A673 (cell line): ENCODE measurements at places on chromosomes 16 and 17. TPM values are rescaled to one million over a fixed set of nuclear protein-coding genes. Genes with fewer than 3 reads are reported as not detected.
A peak's percentile ranks its signal among the peaks of the same experiment; 100 is the strongest.

DNA sequence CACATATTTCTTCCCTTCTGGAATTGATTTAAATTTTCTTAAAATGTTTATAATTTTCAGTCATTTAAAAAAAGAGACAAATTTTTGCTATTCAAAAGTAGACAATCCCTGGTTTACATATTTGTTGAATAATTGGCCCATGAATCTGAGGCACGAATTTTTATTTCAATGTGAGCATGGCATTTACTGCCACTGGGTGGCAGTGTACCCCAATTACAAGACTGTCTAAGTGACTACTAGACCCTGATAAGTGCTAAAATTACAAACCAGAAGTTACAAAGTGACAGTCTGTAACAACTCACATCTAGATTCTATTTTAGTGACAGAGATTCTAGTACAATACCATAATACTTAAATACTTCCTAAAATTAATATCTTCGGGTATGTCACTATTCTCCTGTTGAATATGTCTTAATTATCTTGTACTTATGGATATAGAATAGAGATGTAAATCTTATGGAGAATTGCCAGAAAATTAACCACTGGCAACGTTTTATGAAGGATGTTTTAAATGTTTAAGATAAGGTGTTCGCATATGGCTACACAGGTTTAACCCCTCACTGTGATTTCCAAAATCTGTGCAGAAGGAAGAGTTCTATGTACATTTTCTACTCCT, 235.8 kb downstream of the MAP2K4 start:
- H3K4me1 ChIP-seq: no peaks in the 10 kb centered on the region
- no peak overlapping the region for H3K27ac ChIP-seq
- peaks cover 17% of the 10 kb centered on the region for H3K27me3 ChIP-seq
- H3K36me3 ChIP-seq: no peaks in the 10 kb centered on the region

DNA sequence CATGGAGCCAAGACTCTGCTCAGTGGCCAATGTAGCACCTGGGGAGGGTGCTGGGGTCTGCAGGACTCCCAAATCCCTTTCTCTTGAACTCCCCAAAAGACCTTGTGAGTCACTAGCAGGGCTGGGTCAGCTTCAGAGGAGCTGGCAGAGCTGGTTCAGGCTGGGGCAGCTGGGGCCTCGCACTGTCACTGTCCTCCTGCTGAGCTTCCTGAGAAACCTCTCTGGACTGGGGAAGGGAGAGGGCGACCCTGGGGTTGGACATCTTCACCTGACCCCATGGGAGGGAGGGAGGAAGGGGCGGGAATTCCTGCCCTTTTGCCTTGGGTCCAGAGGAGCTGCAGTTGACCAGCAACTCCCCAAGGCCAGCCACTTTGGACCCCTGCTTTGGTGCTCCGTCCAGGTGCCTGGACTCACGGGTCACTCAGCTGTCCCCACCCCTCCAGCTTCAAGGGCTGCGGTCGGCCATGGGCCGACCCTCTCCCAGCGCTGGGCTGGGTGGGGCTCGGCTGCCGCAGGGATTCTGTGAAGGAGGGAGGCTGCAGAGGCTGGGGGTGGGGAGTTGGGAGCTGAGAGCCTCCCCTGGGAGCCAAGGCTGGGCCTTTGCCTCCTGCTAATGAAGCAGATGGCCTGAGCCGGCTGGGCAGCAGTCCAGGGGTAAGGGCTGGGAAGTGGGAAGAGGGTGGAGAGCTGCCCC, 9.2 kb downstream of the FMNL1 start:
- H3K27me3 ChIP-seq: no peaks in the 10 kb centered on the region
- no peaks in the 10 kb centered on the region for H3K36me3 ChIP-seq
- peaks cover 5% of the 10 kb centered on the region for H3K4me1 ChIP-seq
- H3K27ac ChIP-seq: no peak overlapping the region
- DNase-seq: no peak
- H3K4me3 ChIP-seq: no peak overlapping the region

GRCh38 chr16:67198238-67198734, 645 bp upstream of the ELMO3 start:
- no peaks in the 10 kb centered on the region for H3K27me3 ChIP-seq
- peaks cover 8% of the 10 kb centered on the region for H3K4me1 ChIP-seq
- no peak overlapping the region for H3K27ac ChIP-seq

- H3K27me3 ChIP-seq: no peaks in the 10 kb centered on the region
- no peak for DNase-seq
- H3K4me1 ChIP-seq: no peaks in the 10 kb centered on the region
- no peak overlapping the region for H3K27ac ChIP-seq
- no peak overlapping the region for H3K4me3 ChIP-seq
- H3K36me3 ChIP-seq: no peaks in the 10 kb centered on the region
Measured at GRCh38 chr16:6284731-6285130, 1047.9 kb upstream of the RBFOX1 start.

GRCh38 chr17:81184555-81184954, 18.5 kb upstream of the AATK start:
- no peak for DNase-seq
- H3K27me3 ChIP-seq: no peaks in the 10 kb centered on the region
- H3K4me3 ChIP-seq: no peak overlapping the region
- H3K4me1 ChIP-seq: no peaks in the 10 kb centered on the region
- H3K36me3 ChIP-seq: peaks cover 5% of the 10 kb centered on the region

DNA sequence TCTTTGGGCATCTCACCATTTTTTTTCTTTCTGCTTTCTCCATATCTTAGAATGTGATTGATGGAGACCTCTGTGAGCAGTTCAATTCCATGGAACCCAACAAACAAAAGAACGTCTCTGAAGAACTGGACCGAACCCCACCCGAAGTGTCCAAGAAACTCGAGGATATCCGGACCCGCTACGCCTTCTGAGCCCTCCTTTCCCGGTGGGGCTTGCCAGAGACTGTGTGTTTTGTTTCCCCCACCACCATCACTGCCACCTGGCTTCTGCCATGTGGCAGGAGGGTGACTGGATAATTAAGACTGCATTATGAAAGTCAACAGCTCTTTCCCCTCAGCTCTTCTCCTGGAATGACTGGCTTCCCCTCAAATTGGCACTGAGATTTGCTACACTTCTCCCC, 48.0 kb downstream of the SF3B3 start:
- no peak overlapping the region for H3K27ac ChIP-seq
- peaks cover 17% of the 10 kb centered on the region for H3K4me1 ChIP-seq
- DNase-seq: no peak
- no peak overlapping the region for H3K4me3 ChIP-seq

- H3K36me3 ChIP-seq: peaks cover 8% of the 10 kb centered on the region
- DNase-seq: peak; percentile 43
- peak overlapping the region; percentile 74 for H3K4me3 ChIP-seq
- no peaks in the 10 kb centered on the region for H3K27me3 ChIP-seq
- no peaks in the 10 kb centered on the region for H3K4me1 ChIP-seq
Measured at GRCh38 chr16:54284931-54285413, 1.6 kb downstream of the IRX3 start.

DNA sequence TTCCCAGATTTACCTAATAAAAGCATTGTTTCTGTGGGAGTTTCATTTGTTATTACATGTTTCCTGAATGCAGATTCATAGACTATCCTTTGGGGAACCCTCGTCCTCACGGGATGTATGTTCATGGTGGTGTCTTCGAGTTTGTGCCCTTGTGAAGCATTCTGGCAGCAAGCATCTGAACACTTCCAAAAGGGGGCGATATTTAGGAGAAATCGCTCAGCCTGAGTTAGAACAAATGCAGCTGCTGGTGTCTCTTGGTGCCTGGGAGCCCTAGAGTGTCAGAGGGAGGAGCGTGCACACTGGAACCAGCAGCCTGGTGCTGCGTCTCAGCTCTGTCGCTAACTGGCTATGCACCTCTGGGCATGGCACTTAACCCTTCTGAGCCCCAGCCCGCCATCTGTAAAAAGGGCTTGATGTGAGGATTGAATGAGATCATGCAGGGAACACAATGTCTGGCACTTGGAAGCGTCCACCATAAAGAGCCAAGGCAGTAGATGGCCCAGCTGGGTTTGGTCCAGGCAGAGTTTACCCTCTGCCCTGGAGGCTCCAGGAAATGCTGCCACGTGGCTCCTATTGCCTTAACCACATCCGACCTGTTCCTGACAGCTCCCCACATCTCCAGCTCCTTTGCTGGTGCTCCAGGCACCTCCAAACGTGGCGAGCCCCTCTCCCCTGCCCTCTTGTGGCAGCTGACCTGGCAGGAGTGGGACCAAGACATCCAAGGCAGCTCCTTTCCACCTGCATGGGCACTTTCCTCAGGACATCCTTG, 25.0 kb upstream of the C16orf78 start:
- H3K4me1 ChIP-seq: no peaks in the 10 kb centered on the region
- H3K4me3 ChIP-seq: no peak overlapping the region
- no peaks in the 10 kb centered on the region for H3K36me3 ChIP-seq
- peak; percentile 17 for DNase-seq
- peaks cover 24% of the 10 kb centered on the region for H3K27me3 ChIP-seq

DNA sequence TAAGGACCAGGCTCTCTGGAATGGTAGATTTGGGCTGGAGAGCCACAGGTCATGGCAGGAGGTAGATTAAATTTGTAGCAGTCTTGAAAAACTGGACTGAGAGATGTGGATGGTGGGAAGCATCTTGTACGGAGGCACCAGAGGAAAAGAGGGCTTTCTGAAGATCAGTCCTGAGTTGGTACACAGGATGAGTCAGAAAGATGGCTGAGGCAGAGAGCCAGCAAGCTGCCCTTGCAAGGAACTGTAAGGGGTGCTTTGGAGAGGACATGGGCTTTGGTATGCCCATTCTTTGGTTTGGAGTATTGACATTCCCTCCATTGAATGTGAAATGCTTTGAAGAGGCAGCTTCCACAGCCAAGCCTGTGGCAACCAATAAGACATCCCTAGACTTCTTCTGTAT, 55.9 kb downstream of the MYOCD start:
- H3K27me3 ChIP-seq: no peaks in the 10 kb centered on the region
- H3K36me3 ChIP-seq: no peaks in the 10 kb centered on the region
- no peak overlapping the region for H3K4me3 ChIP-seq
- H3K4me1 ChIP-seq: no peaks in the 10 kb centered on the region
- H3K27ac ChIP-seq: no peak overlapping the region
- no peak for DNase-seq

GRCh38 chr16:85514598-85515318, 98.4 kb upstream of the GSE1 start:
- no peak overlapping the region for H3K4me3 ChIP-seq
- no peaks in the 10 kb centered on the region for H3K27me3 ChIP-seq
- peak overlapping the region; percentile 68 for H3K27ac ChIP-seq
- peaks cover 39% of the 10 kb centered on the region for H3K4me1 ChIP-seq

DNA sequence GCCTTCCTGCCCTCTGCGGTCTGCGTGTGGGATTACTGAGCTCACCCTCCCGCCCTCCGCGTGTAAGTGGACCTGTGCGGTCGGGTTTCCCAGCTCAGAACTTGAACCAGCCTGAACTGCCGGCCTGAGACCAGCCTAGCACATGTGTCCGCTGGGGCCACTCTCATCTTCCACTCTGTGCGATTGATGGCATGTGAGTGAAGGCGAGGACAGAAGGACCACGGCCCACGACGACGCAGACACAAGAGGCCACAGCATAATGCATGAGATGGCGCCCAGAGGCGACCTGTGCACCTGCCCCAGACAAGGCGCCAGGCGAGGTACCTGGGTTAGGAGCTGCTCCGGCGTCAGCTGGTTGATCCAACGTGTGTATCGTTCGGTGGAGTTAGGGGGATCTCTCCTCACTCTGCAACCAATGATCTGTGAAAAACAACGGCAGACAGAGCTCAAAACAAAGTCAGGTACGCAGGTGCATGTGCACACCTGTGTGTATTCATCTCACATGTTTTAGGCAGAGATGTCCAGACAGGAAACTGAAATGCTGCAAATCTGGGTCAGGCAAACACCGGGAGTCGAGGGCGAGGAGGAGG, 74.5 kb upstream of the METRNL start:
- no peaks in the 10 kb centered on the region for H3K36me3 ChIP-seq
- no peaks in the 10 kb centered on the region for H3K27me3 ChIP-seq
- DNase-seq: no peak

DNA sequence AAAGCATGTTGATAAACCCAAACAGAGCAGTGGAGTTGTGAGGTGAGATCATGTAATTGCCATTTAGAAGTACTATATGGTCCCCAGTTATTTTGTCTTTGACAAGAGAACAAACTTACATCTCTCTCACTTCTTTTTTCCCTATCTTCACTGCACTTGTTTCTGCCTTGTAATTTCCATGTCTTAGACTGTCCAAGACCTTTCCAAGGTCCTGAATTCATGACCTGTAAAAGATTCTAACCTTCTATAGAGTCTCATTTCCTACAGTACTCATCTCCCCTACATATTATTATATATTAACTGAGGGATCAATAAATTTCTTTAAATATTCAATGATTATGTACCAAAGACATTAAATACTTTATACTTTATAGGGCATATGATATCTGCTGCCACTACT, 295.3 kb upstream of the KIF2B start:
- H3K27me3 ChIP-seq: no peaks in the 10 kb centered on the region
- no peak overlapping the region for H3K4me3 ChIP-seq
- H3K27ac ChIP-seq: no peak overlapping the region
- no peak for DNase-seq

DNA sequence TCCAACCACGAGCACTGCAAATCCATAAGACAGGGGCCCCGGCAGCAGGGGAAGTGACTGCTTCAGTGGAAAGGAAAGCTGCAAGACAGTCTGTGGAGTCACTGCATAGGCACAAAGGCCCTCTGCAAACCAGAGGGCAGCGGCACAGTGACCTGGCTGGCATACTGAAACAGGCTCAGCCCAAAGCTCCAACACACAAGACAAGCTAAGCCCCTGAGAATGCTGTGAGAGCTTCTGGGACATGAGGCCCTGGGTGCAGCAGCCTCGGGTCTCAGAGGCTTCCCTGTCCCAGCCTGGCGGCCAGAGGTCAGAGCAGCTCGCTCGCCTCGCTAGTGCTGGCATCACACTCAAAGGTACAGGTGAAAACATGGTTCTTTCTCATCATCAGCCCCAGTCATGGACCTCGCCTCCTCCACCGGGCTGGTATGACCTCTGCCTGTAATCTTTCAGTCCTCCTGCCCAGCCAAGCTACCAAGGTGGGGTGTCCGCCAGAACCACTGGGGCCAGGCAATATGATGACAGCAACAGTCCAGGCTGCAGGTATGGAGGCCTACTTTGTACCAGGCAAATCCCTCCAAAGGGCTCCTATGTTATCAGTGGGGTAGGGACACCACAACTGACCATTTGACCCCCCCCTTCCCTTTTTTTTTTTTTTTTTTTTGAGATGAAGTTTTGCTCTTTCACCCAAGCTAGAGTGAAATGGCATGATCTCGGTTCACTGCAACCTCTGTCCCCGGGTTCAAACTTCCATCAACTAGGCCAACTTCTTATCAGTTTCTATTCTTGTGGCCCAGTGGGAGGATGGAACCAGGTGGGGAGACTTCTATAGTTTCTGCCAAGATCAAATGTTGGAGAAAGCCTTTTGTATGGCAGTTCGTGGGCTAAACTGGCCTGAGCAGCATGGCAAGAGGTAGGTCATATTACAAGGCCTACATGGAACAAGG, 19.2 kb downstream of the ST3GAL2 start:
- H3K27me3 ChIP-seq: no peaks in the 10 kb centered on the region
- H3K4me1 ChIP-seq: no peaks in the 10 kb centered on the region
- H3K4me3 ChIP-seq: no peak overlapping the region
- H3K36me3 ChIP-seq: no peaks in the 10 kb centered on the region
- H3K27ac ChIP-seq: no peak overlapping the region

- H3K36me3 ChIP-seq: no peaks in the 10 kb centered on the region
- H3K27me3 ChIP-seq: no peaks in the 10 kb centered on the region
- H3K4me3 ChIP-seq: no peak overlapping the region
- DNase-seq: no peak
Measured at GRCh38 chr17:8979715-8980114, 14.2 kb upstream of the PIK3R5 start.

GPS1 gene
- total RNA-seq: 162 and 192 TPM in 2 replicates

SPNS1 gene
- 46.3 and 48.6 TPM in 2 replicates for total RNA-seq

WSCD1 gene
- total RNA-seq: 0.28 and 0.48 TPM in 2 replicates

OR2C1 gene
- not detected in 2 replicates for total RNA-seq

VAT1L gene
- total RNA-seq: 0.09 and 0.17 TPM in 2 replicates

CD79B gene
- total RNA-seq: 0.39 and 0.72 TPM in 2 replicates

IGFALS gene
- total RNA-seq: not detected in 2 replicates

C16orf92 gene
- total RNA-seq: not detected in 2 replicates

CDC6 gene
- 82.6 and 85.7 TPM in 2 replicates for total RNA-seq
